Neural crest cell (in vitro differentiated cells): ENCODE measurements at places on chromosomes 7 and 10. TPM values are rescaled to one million over a fixed set of nuclear protein-coding genes. Genes with fewer than 3 reads are reported as not detected.
A peak's percentile ranks its signal among the peaks of the same experiment; 100 is the strongest.

The VPS37D gene
- total RNA-seq, result 10.0 and 10.1 TPM in 2 replicates

DNA sequence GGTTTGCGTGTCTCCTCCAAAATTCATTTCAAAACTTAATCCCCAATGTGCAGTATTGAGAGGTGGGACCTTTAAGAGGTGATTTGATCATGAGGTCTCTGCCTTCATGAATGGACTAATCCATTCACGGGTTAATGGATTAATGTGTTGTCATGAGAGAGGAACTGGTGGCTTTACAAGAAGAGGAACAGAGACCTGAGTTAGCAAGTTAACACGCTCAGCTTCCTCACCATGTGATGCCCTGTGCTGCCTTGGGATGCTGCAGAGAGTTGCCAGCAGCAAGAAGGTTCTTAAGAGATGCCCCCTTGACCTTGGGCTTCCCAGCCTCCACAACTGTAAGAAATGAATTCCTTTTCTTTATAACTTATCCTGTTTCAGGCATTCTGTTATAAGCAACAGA lies 3.7 kb upstream of the TCTN3 start:
- DNase-seq, result no peak

GRCh38 chr7:116167177-116167576 lies 43.2 kb upstream of the TES start:
- no peak for DNase-seq

- DNase-seq, result peak; percentile 74
Measured at GRCh38 chr7:774161-775109, 47.4 kb upstream of the PRKAR1B start.

DNA sequence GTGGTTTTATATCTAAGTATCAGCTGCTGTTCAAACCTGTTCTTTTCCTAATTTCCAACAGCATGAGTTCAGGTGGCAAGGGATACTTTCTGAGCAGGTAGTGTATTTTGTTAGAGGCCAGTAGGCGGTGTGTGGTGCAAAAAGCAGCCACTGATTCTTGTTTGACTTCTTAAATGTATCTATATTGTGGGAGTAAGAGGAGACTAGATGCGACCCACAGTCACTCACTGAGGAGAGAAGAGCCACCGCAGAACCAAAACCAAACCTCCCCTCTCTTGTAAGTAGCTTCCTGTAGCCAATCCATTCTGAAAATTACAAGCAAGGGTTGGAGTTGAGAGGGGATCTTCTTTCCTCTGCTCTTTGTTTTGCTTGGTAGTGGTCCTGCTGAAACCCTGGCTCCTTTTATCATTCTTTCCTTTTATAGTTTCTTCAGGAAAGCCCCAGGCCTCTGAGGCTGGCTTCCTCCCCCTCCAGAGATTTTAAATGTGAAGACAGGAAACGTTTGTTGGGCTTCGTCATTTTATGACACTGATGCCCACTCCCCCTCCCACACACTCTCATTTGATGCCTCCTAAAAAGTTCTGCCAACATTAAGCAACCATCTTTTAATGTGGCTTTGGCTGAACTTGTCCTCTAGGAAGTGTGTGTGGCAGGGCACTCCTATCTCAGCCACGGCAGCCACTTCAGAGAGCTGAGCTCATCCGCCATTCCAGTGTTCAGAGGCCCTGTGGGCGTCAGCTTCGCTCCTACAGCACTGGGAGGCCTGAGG lies 566.0 kb downstream of the SUGCT start:
- DNase-seq, result no peak

GRCh38 chr10:21030091-21030490 lies 133.0 kb upstream of the NEBL start:
- DNase-seq, result no peak

DNA sequence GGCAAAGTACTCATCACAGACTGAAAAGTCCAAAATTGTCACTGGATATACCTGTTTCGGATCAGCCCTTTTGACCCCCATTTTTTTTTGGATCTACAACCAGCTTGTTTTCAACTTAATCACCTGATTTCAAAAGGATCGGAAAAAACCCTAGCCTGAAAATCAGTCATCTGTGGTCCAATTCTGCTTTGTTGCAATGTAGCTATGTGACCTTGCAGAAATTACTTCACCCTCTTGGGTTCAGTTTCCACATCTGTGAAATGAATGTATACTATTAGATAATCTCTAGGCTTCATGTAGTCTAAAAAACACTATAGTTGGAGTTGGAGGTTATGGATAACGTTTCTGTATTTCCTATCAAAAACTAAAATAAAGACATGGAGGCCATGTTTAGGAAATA lies 37.1 kb downstream of the STEAP4 start:
- no peak for DNase-seq

GRCh38 chr7:30466266-30466665 lies 12.3 kb downstream of the NOD1 start:
- DNase-seq, result no peak

The SLC13A1 gene
- total RNA-seq, result not detected in 2 replicates

GRCh38 chr10:34580643-34581042 lies 234.5 kb downstream of the PARD3 start:
- DNase-seq, result no peak

The IKZF1 gene
- 5.9 and 8.5 TPM in 2 replicates for total RNA-seq

The OR2A12 gene
- not detected in 2 replicates for total RNA-seq

DNA sequence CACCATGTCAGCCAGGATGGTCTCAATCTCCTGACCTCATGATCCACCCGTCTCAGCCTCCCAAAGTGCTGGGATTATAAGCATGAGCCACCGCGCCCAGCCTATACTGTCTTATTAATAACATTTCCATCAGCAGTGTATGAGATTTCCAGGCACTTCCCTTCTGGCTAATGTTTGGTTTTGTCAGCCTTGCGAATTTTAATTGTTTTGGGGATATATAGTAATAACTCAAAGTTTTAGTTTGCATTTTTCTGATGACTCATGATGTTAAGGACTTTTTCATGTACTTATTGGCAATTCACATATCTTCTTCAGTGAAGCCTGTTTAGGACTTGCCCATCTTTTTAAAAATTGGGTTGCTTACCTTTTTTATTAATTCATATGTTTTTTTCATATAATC lies 76.0 kb downstream of the TMEM270 start:
- no peak for DNase-seq

DNA sequence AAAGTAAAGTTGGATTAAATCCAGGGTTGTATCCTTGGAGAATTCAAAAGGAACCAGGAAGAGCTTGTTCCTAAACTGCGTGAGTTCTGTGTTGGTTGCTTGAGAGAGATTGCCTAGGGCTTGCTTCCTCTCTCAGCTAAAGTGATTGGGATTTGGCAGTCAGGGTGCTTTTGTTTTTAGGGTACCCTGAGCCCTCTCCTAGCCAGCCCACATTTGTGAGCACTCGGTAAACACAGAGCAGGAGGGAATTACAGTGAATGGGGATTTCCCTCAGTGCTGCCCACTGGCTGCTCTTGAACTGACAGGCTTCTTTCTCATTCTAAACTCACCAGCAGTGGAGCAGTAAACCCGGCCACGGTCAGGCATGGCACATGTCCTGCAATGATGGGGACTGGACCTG lies 146.9 kb downstream of the TPST1 start:
- no peak for DNase-seq

DNA sequence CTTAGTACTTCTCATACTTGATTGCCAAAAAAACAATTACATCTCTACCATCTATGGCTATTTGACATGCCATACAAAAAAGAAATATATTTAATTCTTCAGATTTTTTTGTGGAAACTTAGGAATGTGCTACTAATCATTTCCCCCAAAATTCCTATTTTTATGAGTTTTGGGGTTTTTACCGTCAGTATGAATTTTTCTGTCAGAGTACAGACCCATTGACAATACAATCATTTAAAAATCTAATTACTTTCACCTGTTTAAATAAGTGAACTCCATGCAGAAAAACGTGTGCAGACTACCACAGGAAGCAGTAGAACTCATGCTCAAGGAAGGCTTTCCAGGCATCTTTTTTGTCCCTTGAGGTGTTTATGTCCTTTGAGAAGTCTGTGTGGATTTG lies 48.8 kb upstream of the FOXP2 start:
- DNase-seq, result no peak

- DNase-seq, result no peak
Measured at GRCh38 chr10:8041284-8041991, 13.1 kb upstream of the GATA3 start.

GRCh38 chr7:108517951-108518350 lies 8.0 kb downstream of the PNPLA8 start:
- DNase-seq, result no peak

GRCh38 chr10:127408733-127409132 lies 140.4 kb upstream of the NPS start:
- no peak for DNase-seq

GRCh38 chr10:98400482-98400881 lies 14.5 kb downstream of the PYROXD2 start:
- DNase-seq, result no peak

DNA sequence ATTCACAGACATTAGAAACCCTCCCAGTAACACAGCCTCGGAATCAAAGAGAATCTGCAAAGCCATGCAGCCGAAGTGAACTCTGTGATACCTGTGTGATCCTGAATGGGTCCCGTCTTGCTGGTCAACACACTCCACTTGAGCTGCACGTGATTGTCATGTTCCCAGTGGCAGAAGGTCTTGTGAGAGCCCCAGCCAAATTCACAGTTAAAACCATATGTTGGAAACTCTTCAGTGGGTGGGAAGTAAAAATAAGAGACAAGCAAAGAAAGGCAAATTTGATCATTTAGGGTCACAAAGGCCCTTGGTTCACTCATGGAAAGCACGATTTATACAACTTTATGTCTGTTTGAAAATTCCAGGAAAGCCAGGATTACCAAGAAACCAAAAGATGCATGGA lies 142.3 kb downstream of the NRP1 start:
- no peak for DNase-seq

DNA sequence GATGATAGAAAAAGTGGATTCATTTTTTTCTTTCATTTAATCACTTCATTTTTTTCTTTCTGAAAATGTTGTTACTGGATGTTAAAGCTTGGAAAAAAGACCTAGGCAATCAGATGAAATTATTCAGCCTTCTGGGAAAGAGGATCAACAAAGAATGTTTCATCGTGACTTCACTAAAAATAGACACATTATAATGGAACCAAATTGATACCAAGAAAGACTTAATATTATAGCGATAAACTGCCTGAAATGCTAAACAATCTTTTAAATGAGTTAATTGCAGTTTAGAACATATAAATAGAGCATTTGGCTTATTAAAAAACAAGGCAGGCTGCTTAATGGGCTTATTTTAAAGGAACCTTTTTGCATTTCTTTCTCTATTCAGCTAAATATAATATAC lies 25.6 kb upstream of the TMEM229A start:
- no peak for DNase-seq
